ENCODE measurements at places on chromosomes 4 and X.

- no peak for DNase-seq
Observed at GRCh38 chr4:118775405-118775804, 60.5 kb downstream of the SEC24D start.

- no peak for DNase-seq
Observed at GRCh38 chrX:13216139-13216538, 103.7 kb downstream of the ATXN3L start.

DNA sequence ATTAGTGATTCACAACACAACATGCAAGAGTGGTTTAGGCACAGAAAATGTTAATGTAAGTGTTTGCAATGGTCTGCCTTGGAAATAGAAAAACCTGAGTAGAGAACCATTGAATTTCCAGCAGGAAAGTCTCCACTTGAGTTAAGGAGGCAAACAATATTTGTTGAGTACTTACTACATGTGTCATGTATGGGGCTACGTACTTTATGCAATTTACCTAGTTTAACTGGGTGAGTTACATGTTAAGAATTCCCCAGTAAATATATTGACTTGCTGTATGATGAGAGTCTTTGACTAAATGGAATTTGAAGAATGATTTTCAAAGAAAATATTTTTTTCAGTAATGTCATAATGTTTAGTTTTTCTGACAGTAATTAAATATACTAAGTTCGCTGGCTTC is 7.8 kb upstream of the NPNT start:
- no peak for DNase-seq

DNA sequence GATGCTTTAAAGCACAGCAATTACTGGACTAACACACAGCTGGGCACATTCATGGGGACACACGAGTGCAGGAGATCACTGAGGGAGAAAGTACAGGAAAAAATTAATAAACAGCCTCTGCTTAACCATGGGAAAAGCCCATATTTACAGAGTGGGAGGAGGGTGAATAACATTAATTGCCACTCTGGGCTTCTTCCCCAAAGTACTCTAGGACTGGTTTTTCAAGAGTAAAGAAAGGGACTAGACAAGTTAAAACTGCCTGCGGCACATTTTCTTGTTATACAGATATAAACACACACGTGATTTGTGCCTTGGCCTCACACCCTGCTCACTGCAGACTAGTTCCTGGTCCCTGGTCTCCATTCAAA is 179.7 kb upstream of the TET2 start:
- no peak for DNase-seq

GRCh38 chrX:103635436-103635835 is 6.7 kb downstream of the TCEAL1 start:
- DNase-seq = no peak

GRCh38 chr4:15793506-15794363 is 15.6 kb downstream of the CD38 start:
- DNase-seq = no peak

DNA sequence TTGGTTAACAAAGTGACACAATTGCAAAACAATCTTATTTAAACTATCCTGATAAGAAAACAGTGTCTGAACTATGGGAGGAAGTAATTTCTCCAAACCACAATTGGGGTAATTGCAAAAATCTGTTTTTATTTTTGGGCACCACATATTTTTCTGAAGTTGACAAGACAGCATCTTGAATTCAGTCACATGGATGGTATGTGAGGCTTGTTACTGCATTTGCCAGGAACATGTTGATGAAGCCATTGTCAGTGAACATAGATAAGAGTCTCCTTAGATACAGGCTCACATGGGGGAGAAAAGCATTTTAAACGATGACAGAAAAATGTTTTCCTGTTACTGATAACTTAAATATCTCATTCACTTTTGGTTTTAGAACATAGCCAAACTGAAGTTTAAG is 5.5 kb upstream of the USP53 start:
- no peak for DNase-seq

- no peak for DNase-seq
Observed at GRCh38 chrX:152038804-152039203, 64.3 kb upstream of the GABRE start.

DNA sequence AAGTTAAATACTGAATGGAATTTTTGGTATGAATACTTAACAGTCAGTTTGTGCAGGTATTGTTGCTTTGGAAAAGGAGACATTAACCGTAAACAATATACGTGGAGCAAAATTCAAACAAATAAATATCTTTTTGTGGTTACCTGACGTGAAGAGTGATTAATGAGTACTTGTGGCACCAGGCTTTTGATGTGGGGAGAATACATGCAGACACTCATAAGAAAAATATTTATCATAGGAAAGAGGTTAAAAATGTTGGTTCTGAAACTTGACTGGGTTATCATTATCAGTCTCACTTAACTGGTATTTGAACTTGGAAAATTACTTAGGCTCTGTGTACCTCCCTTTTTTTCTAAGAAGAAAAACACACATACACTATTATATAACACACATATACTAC is 136.4 kb upstream of the NDST4 start:
- no peak for DNase-seq

DNA sequence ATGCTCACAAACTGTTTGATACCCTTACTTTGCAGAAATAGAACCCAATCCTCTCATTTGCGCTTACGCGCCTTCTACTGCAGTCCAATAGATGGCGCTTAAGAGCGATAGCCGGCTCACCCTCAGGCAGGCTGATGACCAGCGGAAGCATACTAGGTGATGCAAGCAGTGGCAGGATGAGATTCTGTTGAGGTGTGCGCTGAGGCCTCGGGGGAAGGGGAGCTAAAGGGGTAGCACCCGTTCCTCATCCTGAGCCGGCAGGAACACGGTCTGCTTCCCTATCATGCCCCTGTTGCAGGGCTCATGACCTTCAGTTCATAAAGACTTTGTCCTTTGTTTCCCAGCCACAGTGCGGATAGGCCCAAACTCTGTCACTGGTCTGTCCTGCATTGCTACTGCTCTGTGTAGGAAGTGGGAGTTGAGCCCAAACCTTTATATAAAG is 628.9 kb downstream of the TLL1 start:
- DNase-seq = no peak

DNA sequence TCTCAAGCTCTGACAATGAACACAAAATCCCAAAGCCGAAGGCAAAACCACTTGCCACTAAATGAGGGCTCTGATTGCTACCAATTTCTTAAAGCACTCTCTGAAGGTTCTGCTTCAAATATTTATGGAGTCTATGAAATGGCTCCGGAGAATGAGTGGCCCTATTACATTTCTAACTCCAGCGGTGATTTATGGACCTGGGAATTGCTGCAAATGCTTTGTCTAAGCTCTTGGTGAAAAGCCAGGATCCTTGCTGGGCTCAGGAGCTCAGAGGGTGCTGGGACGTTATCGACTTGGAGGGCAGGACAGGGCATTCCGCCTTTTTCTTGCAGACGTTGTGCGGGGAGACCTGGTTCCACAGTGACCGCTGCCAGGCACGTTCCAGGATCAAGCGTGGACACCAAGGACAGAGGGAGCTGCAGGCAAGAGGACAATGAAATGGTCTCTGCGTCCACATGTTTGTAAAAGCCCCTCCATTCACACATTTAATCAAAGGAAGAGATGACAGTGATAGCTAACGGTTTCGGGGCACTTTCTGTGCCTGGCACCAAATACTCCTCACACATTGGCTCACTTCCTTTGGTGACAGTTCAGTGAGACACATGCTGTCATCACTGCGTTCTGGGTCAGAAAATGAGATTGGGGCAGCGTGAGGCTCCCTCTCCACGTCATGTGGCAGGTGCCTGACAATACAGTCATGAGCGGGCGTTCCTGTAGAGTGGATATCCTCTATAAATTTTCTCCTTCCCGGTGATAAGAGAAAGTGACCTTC is 58.8 kb downstream of the C4orf50 start:
- peak; percentile 35 for DNase-seq

GRCh38 chr4:10128761-10129160 is 12.2 kb upstream of the WDR1 start:
- no peak for DNase-seq

DNA sequence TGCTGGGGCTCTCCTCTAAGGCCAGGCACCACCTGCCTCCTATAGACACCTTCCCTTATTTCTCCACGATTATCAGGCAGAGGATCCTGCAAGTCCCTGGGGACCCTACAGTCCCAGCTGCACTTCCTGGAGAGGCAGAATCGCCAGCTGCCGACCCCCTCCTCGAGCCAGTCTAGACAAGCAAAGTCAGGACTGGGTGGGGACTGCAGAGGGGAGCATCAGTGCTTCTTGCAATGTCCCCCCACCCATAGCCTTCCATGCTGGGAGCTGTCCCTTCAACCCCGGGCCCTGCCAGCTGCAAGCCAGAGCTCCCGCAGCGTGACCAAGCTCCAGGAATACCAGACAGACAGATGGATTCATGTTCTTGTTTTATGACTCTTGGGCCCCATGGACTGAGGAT is 1.4 kb upstream of the CRMP1 start:
- no peak for DNase-seq

- DNase-seq = no peak
Observed at GRCh38 chr4:119697887-119698393, 69.3 kb upstream of the PDE5A start.

- DNase-seq = no peak
Observed at GRCh38 chr4:176306837-176307665, 12.7 kb upstream of the SPCS3 start.

DNA sequence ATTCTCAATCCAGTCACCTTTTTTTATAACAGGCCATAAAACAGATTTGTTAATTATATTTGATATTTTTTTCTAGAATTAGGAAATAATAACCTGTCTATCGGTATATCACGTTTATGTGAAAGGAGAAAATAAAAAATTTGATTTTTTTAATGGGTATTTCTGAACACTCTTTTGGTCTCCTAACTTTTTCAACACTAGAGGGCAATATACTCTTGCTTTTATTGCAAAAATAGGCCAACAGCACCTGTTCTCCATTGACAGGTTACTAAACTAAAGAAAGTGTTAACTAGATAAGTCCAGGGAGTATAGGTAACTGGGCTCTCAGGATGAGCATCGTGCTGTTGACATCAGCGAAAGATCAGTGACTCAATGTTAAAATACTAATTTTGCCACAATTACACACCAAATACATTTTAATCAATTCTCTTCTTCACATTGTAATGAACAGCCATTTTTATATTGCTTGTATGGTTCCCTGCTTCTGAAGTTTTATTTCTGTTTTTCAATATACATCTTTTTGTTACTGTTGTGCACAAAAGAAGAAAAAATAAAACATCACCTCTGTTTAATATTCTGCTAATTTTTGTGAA is 22.8 kb downstream of the NDST4 start:
- no peak for DNase-seq

- DNase-seq = no peak
Observed at GRCh38 chrX:19046343-19047215, 62.7 kb upstream of the PHKA2 start.

- no peak for DNase-seq
Observed at GRCh38 chrX:101442085-101442484, 34.1 kb downstream of the HNRNPH2 start.

DNA sequence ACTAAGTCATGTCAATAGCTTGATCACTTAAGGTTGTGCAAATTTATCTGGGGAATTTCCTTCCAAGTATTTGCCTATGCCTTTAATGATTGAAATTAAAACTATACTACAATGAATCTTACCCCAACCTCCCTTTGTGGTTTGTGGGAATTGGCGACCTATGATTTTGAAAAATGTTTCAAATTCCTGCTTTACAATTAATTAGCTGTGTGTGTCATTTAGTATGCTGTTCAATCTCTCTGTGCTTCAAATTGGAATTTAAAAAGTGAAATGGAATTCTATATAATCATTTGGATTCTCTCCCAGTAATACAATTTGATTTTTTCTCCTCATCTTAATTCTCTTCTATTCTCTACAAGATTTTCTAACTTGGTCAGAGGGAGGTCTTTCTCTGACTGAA is 2319.5 kb downstream of the ARAP2 start:
- no peak for DNase-seq

GRCh38 chr4:153146031-153146430 is 58.2 kb upstream of the TRIM2 start:
- DNase-seq = no peak
